H9 (cell line): ENCODE measurements at places on chromosomes 13 and 19. TPM values are rescaled to one million over a fixed set of nuclear protein-coding genes. Genes with fewer than 3 reads are reported as not detected.
A peak's percentile ranks its signal among the peaks of the same experiment; 100 is the strongest.

- DNase-seq = no peak
These were observed 84.5 kb upstream of the IRS2 start for GRCh38 chr13:109870696-109871370.

Gene KIR3DL2
- total RNA-seq = not detected in 2 replicates

DNA sequence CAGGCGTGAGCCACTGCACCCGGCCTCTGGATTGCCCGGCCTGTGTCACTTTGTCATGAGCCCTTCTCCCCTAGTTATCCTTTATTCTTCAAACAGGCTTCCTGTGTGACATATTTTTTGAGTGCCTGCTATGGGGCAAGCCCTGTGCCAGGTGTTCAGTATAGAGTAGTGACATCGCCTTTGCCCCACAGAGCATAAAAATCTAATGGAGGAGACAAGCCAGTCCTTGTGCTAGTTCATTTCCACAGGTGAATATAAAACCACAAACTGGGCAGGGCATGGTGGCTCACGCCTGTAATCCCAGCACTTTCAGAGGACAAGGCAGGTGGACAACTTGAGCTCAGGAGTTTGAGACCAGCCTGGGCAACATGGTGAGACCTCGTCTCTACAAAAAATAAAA lies 43.2 kb downstream of the BBC3 start:
- no peak for DNase-seq

DNA sequence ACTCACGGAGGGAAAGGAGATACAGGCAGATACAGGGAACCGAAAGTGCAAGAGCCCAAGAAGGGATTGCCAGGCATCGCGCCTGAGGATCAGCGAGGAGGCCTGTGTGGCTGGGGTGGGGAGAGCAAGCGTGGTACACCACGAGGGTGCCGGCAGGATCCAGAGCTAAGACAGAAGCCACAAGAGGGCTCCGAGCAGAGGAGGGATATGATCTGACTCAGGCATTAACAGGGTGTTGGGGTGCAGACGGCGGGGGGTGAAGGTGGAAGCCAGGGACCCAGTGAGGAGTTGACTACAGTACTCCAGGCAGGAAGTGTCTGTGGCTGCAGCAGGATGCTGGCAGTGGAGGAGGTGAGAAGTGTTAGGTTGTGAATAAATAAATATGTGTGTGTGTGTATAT lies 5.4 kb upstream of the PPP1R37 start:
- no peak for DNase-seq

- no peak for DNase-seq
These were observed 384.4 kb downstream of the DLEU7 start for GRCh38 chr13:50459046-50459445.

DNA sequence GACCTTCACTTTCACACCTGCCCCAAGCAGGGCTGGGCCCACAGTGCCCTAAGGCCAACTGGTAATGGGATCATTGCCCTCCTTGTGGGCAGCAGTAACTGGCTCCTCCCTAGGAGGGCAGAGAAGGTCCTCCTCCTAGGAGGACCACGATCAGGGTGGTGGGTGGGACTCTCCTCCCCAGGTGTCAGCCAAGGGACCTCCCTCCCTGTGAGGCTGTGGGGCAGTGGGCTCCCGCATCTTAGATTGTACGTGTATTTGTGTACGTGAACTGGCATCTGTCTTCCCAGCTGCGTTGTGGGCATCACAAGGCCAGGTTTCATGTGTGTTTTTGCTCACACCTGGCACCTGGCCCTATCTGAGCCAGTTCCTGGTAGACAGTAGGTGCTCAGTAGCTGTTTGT lies 111.8 kb downstream of the SOX1 start:
- no peak for DNase-seq

Gene LRRC25
- total RNA-seq = 0.18 TPM in 1 of 2 replicates, not detected in the other

DNA sequence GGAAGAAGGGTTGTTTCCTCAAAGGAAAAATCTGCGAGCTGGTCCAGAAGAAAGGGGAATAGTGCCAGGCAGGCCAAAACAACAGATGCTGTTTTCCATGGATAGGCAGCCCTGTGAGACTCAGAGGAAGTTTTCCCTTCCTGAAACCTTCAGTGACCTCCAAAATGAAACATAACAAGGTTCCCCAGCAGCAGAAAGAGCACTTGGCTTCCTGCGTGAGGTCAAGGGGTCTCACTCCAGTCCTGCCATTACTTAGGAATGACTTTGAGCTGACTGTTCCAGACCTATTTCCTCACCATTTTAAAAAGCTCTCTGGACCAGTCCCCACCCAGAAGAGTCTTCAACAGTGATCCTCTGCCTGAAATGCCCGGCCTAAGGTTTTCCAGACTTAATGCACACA lies 104.6 kb upstream of the IPO5 start:
- no peak for DNase-seq

Gene CPB2
- not detected in 2 replicates for total RNA-seq

GRCh38 chr19:10468133-10468532 lies 35.0 kb downstream of the KEAP1 start:
- no peak for DNase-seq

Gene TRAPPC6A
- 57.8 and 59.9 TPM in 2 replicates for total RNA-seq

GRCh38 chr19:16655727-16656126 lies 4.2 kb downstream of the SMIM7 start:
- DNase-seq = no peak

GRCh38 chr19:15248106-15248505 lies 15.9 kb upstream of the EPHX3 start:
- DNase-seq = no peak

DNA sequence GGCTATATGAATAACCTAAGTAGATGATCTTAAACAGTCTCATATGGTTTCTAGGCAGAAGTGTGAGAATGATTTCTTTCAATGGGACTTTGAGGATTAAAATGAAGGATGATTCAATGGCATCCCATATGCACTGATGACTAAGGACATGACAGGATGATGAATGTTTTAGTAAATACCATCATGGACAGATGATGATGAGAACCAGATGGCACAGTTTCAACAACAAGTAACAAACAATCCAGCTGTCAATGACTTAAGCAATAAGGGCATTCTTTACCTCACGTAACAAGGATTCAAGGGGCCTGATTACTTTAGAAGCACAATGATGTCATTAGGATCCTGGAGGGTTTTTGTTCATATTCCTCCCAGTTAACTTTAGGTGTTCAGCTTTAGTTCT lies 2678.4 kb downstream of the PCDH9 start:
- no peak for DNase-seq

- DNase-seq = peak; percentile 59
These were observed 427 bp downstream of the PLPPR3 start for GRCh38 chr19:821231-821824.

- DNase-seq = no peak
These were observed 100.8 kb downstream of the COL4A1 start for GRCh38 chr13:110206185-110206584.

- DNase-seq = no peak
These were observed 13.1 kb downstream of the TSSK6 start for GRCh38 chr19:19502281-19502680.

Gene MEX3D
- total RNA-seq = 70.4 and 75.9 TPM in 2 replicates

GRCh38 chr19:35267353-35267817 lies 1.4 kb upstream of the USF2 start:
- peak; percentile 51 for DNase-seq

Gene SIAH3
- total RNA-seq = not detected in 2 replicates

DNA sequence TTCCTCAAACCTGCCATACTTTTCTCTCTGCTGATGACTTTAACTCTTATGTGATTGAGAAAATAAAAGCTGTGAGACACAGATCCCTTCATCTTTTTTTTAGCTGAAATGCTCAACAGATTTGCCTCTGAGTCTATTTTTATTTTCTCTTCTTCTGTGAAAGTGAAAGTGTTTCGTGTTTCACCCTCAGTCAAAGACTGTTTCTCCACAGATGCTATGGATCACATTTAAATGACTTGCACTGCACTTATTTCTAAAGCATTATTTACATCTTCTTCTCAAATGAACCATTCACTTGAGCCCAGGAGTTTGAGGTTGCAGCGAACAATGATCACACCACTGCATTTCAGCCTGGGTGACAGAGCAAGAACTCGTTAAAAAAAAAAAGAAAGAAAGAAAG lies 890.1 kb upstream of the PCDH20 start:
- DNase-seq = no peak

Gene MTRF1
- total RNA-seq = 16.2 and 16.9 TPM in 2 replicates

DNA sequence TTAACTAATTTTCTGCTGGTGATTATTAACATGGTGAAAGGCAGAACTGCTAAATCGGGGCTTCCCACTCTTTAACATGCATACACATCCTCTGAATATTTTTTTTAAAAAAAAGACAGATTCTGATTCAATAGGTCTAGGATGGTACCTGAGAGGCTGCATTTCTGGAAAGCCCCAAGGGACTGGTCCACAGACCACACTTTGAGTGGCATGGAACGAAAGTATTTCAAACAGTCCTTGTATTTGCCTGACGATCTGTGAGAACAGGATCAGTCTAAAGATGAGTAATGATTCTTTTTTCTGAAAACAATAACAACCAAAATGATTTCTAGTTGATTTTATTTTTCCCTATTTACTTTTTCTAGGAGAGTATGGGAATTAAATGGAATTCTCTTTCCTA lies 16.7 kb upstream of the SPART start:
- no peak for DNase-seq

Gene CILP2
- total RNA-seq = 5.9 and 6.4 TPM in 2 replicates

- DNase-seq = no peak
These were observed 24.6 kb downstream of the TPT1 start for GRCh38 chr13:45316338-45316737.

DNA sequence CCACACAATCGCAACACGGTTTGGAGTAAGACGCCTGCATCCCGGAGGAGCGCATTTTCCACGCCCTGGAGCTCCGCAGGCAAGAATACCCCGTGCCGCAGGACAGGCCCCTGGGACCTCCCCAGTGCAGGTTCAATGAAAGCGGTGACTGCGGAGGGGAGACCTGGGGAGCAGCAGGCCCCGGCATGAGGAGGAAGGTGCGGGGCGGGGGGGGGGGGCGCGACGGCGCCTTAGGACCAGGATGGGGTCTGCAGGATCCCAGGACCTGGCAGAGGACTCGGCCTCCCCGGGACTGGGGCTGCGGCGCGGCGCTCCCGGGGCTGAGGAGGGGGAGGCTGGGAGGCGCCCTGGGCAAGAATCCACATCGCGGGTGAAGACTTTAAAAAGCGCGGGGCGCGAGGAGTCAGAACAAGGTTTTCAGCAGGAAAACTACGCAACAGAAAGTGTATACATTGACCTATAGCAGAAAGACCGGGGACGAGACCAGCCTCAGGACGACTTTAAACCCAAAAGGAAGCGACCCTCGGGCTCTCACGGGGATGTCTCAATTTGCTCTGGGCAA lies 432 bp downstream of the ZNF611 start:
- DNase-seq = no peak

Gene SYDE1
- total RNA-seq = 19.3 and 21.4 TPM in 2 replicates

DNA sequence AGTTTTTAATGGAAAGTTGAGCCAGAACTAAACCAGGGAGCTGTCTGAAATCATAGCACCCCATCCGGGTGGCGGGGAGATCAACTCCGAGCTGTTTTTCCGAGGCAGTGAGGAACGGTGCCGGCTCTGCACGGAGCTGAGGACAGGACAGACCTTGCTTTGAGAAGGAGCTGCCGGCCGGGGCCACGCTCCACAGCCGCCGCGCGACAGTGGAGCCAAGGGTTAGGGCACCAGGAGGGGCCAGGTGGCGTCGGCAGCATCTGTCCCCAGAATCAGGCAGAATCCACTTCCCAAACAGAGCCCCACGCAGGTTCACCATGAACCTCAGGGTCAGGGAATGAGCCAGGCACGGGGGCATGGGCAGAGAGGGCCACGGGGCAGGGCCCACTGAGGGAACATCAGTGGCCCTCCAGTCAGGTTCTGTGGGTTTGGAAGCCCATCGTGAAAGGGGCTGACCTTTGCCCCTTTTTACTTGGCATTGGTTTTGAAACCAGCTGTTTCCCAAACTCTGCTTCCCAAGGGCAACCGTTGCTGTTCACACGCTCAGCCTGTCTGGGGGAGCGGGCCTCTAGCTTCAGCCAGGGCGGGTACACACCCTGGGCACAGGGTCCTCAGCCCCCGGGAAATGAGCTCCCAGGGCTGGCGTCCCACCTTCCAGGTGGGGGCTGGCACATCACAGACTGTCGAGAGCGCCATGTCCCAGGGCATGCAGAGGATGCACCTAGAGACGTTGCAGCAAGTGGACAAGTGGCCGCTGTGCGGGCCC lies 18.1 kb downstream of the PEX11G start:
- DNase-seq = no peak

- no peak for DNase-seq
These were observed 830.2 kb upstream of the SPRY2 start for GRCh38 chr13:81171065-81171647.

GRCh38 chr19:3033595-3034405 lies 4.7 kb upstream of the TLE2 start:
- DNase-seq = no peak

- DNase-seq = no peak
These were observed 145.6 kb upstream of the KLHL1 start for GRCh38 chr13:70253834-70254233.

DNA sequence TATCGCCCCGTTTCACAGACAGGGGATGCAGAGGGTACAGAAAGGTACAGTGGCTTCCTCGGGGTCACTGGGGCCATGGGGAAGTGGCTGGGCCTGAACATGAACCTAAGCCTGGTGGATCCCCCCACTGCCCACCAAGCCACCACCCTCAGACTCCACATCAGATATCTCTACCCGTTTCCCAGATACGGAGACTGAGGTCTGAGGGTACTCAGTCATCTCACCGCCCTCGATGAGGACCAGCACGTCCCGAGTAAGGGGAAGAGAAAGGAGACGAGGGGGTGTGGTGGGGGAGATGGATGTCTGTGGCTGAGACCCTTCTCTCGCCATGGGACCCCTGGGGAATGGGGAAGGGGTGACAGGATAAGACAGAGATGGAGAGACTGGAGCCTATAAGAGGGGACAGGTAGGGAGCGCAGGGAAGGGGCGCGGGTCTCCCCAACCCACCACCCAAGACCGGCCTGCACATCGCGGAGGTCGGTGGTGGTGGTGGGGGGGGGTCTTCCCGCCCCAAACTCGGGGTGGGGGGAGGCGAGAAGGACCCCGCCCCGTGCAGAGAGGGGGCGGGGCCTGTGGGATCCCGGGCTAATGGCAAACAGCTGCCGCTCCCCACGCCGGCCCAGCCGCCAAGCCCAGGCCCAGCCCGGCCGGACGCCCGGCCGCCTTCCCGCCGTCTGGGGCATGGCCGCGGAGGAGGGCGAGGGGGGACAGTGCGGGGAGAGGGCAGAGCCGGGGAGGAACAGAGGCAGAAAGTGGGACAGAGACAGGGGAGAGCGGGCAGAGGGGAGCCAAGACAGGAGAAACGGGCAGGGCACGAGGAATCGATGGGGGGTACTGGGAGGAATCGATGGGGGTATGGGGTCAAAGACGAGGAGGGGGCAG lies 698 bp downstream of the KANK2 start:
- DNase-seq = no peak

DNA sequence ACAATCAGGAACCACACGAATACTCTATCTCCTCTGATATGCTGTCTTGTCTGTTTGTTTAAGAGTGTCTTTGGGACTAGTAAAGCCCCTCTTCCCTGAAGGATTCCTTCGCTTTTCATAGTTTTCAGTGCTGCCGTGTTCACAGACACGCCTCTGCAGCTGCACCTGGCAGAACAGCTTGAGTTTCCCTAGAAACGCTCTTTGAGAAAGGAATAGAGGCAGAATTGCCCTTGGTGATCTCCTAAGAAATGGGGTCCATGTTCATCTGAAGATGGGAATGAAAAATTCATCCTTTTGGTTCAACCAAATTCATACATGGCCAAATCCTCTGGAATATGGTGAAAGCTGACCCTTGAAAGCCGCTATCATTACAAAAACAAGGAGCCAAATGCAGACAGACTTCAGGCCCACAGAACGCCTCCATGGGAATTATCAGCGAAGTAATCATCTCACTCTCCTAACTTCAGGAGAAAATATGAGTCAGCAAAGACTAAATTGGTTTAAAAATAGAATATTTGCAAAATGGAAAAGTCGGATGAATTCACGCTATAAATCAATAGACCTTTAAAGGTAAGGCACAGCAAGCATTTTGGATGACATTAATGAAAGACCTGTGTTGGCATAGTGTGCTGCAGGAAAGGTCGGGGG lies 5.5 kb downstream of the SACS start:
- no peak for DNase-seq
